ENCODE measurements at places on chromosomes 2 and 18.

DNA sequence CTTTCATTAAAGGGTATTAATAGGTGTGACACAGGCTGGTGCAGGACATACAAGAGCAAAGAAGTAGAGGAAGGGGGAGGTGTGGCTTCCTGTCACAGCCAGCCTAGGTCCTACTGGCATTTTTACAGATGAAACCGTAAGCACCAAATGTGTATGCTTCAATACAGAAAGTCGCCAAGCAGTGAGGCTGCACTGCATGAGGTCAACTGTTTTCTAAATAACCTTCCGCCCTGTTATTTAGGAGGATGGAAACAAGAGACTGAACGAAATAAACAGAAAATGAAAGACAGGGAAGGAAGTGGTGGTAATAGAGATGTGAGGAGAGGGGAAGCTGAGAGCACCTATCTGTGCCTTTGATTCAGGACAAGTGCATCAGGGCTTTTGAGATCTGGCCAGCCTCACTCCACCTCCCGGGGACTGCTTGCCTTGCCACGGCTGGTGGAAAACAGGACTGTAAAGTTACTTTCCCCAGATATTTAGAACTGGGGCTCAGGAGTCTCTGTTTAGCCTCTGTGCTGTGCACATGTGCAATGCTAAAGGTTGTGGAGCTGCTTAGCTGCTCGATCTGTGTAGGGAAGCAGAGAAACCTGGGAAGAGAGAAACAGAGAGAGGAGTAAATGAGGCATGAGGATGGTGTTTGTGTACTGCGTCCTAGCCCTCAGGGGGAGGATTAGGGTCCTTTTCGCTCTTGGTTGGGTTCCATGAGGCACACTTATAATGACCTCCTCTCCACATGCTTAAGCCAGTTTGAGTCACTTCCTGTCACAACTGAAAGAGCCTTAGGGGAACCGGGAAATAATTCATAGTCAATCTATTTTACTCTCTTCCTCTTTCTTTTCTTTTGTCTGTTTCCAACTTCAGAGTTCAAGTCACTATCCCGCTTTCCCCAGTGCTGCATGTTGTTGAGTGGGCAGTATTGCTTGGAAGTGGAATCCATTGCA is 62.3 kb upstream of the BOD1L2 start:
- DNase-seq: no peak

- DNase-seq: peak; percentile 39
These were observed 494 bp upstream of the ROCK1 start for GRCh38 chr18:21112140-21112473.

GRCh38 chr2:224958873-224959272 is 83.4 kb downstream of the DOCK10 start:
- DNase-seq: no peak

DNA sequence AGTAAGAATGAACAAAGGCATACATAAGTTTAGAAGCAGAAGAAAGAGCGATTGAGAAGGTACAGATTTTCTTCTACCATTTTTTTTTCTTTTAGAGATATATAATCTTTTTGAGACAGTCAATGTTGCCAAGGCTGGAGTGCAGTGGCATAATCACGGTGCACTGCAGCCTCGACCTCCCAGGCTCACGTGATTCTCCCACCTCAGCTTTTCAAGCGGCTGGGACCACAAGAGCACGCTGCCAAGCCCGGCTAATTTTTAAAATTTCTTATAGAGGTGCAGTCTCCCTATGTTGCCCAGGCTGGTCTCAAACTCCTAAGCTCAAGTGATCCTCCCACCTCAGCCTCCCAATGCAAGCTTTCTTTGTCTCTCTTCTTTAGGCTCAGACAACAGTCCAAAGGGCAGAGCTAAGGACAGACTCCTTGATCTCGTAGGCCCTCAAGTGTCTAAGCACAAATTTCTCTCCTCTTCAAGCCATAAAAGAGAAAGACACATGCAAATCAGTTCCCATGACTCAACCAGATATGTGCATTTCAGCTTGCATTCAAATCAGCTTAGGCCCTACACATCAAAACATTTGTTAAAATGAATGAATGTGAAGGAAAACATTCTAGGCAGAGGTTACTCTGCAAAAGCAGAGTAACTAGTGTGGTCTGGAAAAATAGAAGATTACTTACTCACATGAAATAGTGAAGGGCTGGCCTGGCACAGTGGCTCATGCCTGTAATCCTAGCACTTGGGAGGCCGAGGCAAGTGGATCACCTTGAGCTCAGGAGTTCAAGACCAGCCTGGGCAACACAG is 18.0 kb downstream of the ITSN2 start:
- DNase-seq: no peak

GRCh38 chr2:241686324-241686649 is 328 bp downstream of the DTYMK start:
- DNase-seq: no peak

- no peak for DNase-seq
These were observed 142.0 kb upstream of the SPOPL start for GRCh38 chr2:138359532-138359931.

DNA sequence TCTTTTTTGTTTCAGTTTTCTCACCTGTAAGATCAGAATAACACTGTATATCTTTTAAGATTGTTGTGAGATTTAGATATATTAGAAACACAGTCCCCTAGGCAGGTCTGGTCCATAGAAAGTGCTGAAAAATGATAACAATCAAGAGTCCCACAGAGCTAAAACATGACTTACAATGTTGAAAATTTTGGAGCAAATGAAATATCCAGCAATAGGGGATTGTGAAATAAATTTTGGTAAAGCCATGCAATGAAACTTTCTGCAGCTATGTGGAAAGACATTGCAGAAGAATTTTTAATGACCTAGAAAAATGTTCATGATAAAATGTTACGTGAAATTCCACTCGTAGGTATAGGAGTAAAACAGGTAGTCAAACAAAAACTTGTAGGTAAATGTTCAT is 127.6 kb upstream of the SERPINE2 start:
- DNase-seq: no peak

- no peak for DNase-seq
These were observed 132.3 kb downstream of the HDAC4 start for GRCh38 chr2:239268549-239268948.

DNA sequence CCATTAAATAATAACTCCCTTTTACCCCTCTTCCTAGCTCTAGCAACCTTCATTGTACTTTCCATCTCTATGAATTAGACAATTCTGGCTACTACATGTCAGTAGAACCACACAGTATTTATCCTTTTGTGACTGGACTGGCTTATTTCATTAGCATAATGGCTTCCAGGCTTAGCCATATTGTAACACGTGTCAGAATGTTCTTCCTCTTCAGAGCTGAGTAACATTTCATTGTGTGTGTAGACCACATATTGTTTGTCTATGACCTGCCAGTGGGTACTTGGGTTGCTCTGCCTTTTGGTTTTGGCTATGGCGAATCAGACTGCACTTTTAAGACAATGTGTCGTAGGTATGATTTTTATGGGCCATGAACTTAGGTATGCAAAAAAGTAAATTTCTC is 20.9 kb downstream of the TSN start:
- no peak for DNase-seq

DNA sequence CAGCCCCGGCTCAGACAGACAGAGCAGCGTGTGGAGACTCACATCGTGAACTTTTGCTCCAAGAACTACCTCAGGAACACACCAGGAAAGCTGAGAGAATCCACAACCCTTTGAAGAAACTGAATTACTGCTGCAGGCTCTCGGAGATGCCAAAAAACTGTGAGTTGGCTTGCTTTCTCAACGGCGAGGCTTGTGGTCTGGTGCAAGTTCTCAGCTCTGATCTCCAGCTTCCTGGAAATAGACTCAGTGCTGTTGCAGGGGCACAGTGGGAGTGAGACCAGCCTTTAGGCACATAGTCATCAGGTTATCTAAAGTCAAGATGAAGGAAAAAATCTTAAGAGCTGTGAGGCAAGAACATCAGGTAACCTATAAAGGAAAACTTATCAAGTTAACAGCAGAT is 273.7 kb upstream of the LRATD1 start:
- DNase-seq: no peak

DNA sequence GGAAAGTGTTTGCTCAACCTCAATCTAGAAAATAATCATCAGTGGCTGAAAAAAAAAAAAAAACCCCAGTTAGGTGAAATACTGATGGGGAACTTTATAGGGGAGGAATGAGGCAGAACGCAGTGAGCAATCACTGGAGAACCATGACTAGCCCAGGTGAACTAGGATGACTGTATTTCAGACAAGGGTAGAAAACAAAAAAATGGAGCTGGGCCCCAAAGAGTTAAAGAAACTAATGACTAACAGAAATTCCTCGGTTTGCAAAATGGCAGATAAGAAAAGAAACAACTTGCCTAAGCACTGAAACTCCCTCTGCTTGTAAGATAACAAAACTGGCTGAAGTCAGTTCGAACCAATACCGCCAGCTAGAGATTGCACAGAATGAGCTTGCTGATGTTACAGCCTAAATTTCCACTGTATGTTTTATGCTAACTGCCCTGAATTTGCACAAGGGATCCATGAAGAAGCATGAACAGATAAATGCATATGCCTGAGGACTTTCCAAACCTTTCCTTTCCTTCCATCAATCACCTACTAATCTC is 245.9 kb downstream of the METTL4 start:
- no peak for DNase-seq

DNA sequence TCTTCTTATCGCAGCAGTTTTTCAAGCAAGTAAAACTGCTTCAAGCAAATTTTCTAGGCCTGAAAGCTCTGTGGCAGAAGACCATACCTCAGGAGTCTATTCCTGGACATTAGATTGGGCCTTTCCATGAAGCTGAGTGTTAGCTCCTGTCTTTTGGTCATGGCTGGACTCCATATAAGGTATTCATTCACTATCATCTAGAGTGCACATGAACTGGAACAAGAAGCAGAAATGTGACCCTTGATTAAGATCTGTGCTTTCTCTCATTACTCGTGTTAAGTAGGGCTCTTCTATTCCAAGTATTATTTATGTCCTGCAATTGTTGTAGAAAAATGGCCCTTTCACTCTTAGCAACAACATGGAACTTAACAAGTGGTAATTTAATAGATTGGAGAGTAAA is 5.9 kb upstream of the GULP1 start:
- no peak for DNase-seq

DNA sequence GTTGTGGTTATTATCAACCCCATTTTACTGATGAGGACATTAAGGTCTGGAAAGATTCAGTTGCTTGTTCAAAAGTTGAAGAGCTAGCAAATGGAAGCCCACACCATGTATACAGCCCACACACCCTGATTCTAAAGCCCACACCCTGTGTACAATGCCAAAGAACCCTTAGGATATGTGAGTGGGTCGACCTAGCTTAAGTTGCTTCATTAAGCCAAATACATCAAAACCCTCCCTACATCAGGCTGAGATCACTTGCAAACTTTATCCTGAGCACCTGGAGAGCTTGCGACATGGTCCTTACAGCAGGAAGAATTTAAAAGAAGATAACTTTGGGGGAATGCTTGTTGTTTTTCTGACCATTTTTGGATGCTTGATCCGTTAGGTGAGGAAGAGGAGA is 435 bp upstream of the ARHGAP25 start:
- DNase-seq: no peak

DNA sequence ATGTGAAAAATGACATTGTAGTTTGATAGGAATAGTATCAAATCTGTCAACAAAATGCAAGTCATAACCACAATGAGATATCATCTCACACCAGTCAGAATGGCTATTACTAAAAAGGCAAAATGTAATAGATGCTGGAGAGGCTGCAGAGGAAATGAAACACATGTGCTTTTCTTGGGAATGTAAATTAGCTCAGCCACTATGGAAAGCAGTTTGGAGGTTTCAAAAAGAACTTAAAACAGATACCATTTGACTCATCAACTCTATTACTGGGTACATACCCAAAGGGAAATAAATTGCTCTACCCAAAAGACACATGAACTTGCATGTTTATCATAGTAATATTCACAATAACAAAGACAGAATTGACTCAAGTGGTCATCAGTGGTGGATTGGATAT is 572.6 kb downstream of the TRIB2 start:
- DNase-seq: no peak

GRCh38 chr2:151096235-151096634 is 165.4 kb downstream of the RBM43 start:
- no peak for DNase-seq

GRCh38 chr2:236932831-236933361 is 152.8 kb upstream of the COPS8 start:
- DNase-seq: no peak

GRCh38 chr2:31476511-31477180 is 62.1 kb upstream of the XDH start:
- DNase-seq: no peak

DNA sequence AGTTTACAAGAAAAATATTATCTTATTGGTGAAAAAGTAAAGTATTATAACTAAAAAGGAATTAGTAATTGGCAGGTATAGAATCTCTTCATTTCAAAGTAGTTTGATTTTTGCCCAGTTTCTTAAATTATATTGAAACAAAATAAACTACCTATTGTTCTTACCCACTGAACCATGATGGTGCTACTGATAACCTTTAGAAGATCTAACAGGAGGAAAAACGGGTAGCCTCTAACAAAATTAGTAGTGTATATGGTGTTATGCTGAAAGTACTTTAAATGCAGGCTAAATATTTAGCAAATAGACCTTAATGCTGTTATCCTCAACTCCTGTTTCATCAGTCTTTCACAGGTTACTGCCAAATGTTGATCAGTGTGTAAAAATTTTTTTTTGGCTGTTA is 19.1 kb downstream of the MRPS9 start:
- DNase-seq: no peak

GRCh38 chr2:28377195-28377816 is 15.4 kb upstream of the FOSL2 start:
- no peak for DNase-seq

DNA sequence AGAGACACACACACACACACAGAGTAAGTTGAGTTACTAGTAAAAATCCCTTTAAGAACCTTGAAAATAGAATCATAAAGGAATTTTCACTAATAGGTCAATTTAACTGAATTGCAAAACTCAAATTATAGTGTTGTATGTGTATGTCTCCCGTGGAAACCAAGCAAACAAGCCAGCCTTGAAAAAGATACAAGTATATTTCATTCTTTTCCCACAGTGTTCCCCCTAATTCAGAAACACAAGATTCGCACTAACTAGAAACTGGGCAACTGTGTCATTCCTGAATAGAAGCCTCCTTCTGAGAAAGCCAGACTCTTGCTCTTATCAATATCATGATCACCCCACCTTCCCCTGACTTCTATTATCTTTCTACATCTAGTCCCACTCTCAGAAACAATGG is 229.5 kb downstream of the PIEZO2 start:
- no peak for DNase-seq

DNA sequence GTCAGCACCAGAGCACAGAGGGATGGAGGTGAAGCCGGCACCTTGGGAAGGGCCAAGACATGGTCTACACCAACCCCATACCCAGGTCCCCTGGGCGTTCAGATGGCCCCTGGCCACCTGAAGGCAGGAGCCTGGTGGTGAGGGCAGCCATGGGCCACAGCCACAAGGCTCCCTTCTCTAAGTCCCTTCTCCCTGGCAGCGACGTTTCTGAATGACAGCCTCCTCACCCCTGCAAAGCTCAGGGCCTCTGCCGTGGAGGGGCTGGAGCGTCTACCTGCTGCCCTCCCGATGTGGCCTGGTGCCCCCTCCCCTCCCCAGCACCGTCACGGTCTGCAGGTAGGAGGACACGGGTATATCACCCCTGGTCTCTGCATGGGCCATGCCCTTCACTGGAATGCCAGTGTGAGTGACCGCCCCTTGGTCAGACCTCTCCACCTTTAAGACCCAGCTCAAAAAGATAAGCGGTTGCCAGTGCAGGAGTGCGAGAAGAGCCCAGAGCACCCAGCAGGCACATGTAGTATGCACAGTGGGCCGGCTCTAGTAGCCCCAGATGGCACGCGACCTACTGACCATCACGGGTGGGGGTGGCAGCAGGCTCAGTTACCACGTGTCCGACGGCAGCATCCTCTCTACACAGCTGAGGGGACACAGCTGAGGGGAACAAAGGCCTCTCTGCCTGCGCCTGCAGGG is 46.6 kb downstream of the HS6ST1 start:
- no peak for DNase-seq

Data from activated CD4-positive, CD25-positive, alpha-beta regulatory T cell (primary cell).